ENCODE measurements at places on chromosomes 7 and 10.

DNA sequence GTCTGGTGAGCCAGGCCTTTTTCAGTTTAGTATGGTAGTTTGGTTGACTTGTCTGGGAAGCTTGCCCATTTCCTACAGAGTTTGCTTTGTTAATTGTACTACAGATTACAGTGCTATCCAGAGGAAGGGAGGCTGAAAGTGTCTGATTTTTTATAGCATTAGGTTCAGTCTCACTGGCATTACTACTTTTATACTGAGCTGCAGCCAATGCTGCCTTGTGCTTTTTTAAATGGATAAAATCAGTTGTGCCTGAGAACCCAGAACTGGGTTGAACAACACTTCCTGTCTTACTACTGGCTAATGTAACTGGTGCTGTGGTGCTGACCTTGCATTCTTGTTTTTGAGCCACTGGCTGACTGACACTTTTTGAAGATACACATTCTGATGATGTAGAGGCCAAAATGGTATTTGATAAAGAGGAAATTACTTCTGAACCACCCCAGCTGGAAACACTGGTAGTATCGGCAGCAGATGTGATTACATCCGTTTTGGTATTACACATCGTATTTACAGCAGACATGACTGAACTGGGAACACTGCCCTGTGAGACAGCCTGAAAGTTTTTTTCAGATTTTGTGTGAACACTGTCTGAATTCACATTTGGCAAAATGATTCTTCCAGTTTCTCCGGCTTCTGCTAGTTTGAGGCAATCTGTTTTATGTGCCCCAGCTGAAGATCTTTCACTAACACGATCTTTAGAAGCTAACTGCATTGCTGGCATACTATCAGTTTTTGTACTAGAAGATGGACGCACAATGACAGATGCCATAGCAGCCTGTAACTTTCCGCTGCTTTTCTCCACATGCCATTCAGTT is 74.1 kb downstream of the NRBF2 start:
- no peak for DNase-seq

DNA sequence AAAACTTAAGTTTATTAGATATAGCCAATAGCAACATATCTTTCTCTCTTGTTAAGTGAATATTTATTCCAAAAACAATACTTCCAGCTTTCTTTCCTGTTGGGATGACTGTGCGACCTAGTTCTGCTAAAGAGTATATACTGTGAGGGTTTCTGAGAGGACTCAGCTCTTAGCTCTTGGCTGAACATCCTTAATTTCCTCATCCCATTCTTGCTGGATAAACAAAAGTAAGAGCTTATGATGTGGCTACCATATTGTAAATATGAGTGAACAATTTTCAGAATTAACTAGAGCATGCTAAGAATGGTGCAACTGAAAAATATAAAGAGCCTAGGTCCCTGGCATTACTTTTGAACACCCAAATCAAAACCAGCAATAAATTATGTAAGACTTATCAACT is 279.5 kb upstream of the GNAI1 start:
- no peak for DNase-seq

GRCh38 chr7:70371652-70372051 is 760.3 kb upstream of the GALNT17 start:
- no peak for DNase-seq

DNA sequence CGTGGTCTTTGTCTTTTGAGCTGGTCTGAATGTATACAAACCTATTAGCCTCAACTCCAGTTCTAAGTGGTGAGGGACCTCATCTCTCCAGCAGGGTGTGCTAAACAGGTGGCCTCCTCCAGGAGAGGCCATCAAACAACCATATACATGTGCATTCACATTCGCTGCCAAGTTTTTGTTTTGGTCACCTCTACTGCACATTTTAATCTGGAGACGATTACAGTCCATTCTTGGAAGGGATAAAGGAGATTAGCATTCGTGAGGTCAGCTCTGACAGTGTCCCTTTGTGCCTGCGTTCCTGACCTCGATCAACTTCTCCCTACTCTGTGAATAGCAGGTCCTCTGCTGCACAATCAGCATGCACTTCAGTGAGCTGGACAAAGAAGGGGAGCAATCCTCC is 60.8 kb downstream of the RHOBTB1 start:
- no peak for DNase-seq

DNA sequence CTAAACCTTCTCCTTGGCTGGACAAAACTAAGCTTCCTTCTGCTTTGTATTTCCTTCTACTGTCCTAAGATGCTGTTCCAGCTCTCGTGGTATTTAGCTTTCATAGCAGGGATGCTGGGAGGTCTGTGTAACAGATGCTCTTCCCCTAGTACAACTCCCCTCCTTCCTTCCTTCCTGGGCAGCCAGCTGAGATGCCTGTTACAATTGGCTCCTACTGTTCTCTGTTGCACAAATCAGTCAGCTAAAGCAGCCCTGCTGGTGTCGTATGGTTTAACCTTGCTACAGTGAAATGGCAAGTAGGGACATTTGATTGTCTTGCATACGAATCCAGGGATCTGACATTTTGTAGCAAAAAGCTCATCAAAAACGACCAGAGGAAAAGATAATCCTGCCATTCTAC is 143.8 kb downstream of the ARHGAP21 start:
- no peak for DNase-seq

GRCh38 chr7:112940314-112940732 is 146.3 kb downstream of the GPR85 start:
- no peak for DNase-seq

DNA sequence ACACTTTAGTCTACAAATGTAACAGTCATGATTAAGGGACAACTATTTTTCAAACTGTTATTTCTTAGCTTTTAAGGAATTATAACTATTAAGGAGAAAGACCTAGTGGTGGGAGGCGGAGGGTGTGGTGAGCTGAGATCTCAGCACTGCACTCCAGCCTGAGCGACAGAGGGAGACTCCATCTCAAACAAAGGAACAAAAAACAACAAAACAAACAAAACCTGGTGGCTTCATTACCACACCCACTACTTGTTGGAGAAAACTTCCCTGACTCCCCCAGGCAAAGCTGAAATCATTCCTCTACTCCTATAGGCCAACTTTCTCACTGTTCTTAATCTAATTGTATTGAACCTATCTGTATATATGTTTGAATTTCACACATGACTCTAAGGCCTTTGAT is 3.2 kb downstream of the POLR1F start:
- no peak for DNase-seq

DNA sequence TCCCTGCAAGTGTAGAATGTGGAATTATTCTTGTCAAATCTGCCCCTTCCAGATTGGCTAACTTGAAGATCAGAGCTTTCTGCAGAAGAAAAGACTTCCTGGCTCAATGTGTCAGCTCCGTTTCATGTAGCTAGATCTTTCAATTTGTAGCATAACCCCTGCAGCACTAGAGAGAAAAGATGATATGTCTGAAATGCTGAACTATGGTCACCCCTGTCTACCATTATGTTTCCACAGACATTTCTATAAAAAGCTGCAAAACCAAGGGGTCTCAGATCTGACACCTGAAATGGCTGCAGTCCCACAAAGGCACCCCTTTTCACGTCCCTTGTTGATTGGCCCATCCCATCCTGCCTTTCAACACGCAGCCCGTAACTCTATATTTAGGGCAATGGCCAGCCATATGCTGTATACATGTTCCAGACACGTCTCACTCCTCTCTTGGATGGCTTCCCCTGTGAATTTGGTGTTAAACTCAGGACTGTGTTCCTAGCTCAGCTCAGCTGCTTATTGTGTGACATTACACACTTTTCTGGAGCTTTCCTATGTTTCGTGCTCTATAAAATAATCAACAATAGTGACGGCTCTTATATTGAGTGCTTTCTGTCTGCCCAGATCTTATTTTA is 648.6 kb upstream of the CELF2 start:
- DNase-seq: no peak

DNA sequence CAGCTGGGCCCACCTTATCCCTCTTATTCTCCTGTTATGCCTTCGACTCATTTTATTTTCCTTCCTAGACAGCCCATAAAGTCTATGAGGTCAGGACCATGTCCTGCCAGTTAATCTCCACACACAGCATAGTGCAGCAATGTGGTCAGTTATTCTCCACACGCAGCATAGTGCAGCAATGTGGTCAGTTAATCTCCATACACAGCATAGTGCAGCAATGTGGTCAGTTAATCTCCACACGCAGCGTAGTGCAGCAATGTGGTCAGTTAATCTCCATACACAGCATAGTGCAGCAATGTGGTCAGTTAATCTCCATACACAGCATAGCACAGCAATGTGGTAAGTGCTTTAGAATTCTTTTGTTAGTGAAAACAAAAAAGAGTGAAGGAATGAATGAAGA is 77.8 kb downstream of the TEX36 start:
- no peak for DNase-seq

- no peak for DNase-seq
These were observed 170.2 kb upstream of the MKI67 start for GRCh38 chr10:128296253-128297007.

- no peak for DNase-seq
These were observed 62.0 kb downstream of the AMZ1 start for GRCh38 chr7:2750004-2750407.

- DNase-seq: no peak
These were observed 71.4 kb downstream of the CALCR start for GRCh38 chr7:93503088-93503487.

- no peak for DNase-seq
These were observed 306.6 kb downstream of the CAMK1D start for GRCh38 chr10:12655940-12656339.

DNA sequence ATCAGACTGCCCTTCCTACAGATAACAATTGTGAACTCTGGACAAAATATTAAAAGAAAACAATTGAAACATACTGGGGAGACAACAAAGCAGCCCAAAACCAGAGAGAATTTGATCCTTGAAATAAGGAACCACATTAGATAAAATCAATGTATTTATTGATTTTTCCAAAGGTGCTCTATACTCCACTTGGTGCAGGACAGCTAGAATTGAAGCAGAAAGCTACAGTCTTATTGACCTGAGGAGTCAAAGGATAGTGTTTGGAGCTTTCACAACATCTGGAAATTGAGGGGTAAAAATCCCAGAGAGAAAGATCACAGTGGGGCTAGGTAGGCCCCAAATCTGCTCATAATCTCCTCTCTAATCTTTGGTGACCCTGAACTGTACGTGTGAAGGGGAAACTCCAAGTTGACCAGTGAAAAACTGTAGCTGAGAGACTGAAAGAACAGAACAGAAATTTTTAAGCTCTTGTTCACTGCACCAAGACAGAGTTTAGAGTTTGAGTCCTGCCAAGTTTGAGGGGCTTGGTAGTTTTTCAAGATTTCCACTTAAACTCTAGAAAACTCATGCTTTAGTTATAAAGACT is 70.2 kb downstream of the SAMD9 start:
- no peak for DNase-seq

DNA sequence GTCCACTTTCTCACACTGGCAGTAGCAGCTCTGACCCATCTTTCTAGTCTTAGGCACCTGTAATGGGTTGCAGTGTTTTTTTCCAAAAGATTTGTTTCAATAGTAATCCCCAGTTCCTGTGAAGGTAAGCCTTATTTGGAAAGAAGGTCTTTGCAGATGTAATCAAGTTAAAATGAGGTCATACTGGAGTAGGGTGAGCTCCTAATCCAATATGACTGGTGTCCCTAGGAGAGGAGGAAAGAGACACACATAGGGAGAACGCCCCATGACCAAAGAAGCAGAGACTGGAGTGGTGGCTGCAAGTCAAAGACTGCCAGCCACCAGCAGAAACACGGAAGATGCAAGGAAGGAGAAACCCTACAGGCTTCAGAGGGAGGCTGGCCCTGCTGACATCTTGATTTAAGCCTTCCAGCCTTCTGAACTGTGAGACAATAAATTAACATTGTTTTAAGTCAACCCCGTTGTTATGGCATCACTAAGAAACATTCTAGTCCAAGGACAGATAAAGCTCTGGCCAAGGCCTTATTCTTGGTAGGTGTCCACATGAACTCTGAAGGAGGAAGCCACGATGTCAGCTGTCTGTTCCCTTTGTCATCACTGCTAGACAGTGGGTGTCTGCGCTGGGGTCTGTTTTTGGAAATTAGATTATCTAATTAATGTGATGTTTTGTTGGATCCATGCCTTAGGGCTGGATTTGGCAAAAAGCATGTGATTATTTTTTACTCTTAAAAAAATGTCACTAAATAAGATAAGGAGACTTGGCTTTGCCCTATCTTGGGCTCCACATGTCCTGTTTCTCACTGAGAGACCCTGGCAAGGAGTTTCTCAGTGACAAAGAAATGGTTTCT is 214.9 kb downstream of the KCNMA1 start:
- no peak for DNase-seq

- no peak for DNase-seq
These were observed 18.4 kb downstream of the CLDN12 start for GRCh38 chr7:90421651-90422050.

- DNase-seq: no peak
These were observed 495.2 kb downstream of the DNAJB6 start for GRCh38 chr7:157832006-157832405.

DNA sequence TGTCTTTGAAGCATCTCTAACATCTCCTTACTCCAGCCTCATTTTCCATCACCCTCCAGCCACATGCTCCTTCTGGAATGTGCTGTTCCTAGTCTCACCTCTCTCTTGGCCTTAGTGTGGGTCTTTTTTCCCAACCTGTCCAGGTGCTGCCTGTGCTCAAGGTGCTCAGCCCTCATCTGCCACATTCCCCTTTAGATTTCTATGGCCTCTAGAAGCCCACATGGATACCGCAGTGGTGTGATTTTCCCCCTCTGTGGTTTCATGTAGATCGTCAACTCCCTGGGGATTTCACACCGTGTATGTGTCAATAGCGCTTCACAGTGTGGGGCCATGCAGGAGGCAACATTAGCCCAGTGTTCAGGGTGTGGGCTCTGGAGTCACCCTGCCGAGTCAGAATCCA is 32.5 kb downstream of the BMPER start:
- DNase-seq: no peak

- no peak for DNase-seq
These were observed 7.6 kb upstream of the ZNF503 start for GRCh38 chr10:75408911-75409885.

DNA sequence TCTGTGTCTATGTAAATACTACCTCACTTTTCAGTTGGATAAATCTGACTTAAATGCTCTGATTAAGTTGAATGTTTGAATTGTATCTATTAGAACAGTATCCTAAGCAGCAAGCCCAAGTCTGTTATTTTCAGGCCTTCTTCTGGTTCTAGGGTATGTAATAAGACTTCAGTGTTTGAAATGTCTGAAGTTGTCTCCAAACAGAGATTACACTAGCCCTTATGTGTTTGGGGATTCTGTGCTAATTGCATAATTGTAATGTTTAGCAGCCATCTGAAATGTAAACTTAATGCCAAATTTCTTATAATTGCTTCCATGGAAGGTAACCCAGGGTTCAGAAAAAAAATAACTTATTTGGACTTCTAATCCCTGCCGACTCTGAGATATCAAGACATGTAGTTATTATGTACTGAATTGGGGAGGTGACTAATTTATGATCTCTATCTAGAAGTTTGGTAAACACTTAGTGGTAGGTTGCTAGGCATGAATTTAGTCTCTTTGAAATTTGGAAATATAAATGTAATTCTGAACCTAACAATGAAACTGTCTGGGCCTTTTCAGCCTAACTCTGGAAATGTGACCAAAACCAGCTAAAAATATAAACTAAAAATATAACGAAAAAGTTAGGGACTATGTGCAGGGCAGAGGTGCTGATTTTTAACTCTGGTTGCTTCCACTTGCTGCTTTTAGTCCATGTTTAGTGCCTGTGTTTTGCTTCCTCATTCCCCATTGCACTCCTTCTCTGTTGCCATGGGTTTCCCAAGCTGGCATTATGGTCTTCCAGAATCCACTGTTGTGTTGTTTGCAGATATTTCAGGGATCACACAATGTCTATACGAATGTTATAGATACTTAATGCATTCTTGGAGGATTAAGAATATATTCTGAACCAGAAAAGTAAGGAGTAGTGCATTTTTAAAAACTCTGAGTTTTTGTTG is 54.8 kb downstream of the MCU start:
- DNase-seq: no peak

- DNase-seq: no peak
These were observed 316.8 kb upstream of the MTPN start for GRCh38 chr7:136293841-136294391.
